Right cardiac atrium (tissue), 5 donors: ENCODE measurements at places on chromosomes 7 and 10.
A peak's percentile ranks its signal among the peaks of the same experiment; 100 is the strongest.

- DNase-seq, result no peak
Measured at GRCh38 chr7:117505238-117505637, 25.4 kb downstream of the CFTR start.

DNA sequence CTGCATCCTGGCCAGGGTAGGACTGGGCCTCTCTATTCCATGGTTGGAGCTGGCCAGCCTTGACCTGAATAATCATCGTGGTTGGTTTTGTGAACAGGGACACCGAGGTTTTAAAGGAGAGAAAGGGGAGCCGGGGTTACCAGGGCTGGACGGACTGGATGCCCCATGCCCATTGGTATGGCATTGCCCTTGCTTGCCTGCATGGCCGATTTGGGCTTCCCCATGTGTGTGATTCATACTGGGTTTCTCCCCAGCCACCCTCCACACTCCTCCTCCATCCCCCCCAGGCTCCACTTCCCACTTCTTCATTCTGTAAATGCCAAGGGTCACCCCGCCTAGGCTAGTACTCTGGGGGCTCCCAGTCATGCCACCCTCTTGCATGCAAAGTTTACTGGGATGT is 98.8 kb upstream of the MACROH2A2 start:
- DNase-seq, result no peak

DNA sequence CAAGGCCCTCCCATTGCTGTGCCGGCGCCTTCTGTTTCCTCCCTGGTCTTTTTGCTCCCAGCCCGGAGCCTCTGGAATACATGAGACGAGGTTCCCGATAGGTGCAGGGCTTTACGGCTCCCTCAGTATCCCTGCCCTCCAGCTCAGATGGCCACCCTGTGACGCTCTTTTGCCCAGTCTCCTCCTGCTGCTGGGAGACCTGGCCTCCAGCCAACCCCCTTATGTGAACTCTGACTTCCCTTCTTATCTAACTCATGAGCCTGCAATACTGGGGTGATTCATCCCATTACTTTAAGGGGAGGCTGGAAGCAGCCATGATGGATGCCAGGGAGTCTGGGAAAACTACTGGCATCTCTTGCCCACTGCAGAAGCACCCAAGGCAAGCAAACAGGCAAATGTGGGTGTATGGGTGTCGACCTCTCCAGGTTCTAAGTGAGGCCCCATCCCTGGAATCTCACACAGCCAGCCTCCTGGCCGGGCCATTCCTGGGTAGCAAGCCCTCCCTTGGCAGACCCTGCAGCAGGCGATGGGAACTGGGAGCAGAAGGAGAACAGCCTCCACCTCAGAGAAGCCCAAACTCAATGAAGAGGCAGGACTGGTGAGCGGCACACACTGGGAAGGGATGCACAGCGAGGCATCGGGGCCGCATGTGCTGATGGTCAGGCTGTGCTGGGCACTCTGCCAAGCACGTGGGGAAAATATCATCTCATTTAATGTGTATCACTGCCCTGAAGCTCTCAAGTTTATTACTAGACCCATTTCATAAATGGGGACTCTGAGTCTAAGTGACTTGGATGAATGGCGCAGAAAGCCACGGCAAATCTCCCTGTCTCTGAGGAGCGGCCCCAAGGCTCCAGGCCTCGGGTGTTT is 97.5 kb downstream of the FAM53B start:
- peak; percentile 92 for DNase-seq

GRCh38 chr7:138008588-138009349 is 6.9 kb upstream of the CREB3L2 start:
- peak; percentile 48 for DNase-seq

DNA sequence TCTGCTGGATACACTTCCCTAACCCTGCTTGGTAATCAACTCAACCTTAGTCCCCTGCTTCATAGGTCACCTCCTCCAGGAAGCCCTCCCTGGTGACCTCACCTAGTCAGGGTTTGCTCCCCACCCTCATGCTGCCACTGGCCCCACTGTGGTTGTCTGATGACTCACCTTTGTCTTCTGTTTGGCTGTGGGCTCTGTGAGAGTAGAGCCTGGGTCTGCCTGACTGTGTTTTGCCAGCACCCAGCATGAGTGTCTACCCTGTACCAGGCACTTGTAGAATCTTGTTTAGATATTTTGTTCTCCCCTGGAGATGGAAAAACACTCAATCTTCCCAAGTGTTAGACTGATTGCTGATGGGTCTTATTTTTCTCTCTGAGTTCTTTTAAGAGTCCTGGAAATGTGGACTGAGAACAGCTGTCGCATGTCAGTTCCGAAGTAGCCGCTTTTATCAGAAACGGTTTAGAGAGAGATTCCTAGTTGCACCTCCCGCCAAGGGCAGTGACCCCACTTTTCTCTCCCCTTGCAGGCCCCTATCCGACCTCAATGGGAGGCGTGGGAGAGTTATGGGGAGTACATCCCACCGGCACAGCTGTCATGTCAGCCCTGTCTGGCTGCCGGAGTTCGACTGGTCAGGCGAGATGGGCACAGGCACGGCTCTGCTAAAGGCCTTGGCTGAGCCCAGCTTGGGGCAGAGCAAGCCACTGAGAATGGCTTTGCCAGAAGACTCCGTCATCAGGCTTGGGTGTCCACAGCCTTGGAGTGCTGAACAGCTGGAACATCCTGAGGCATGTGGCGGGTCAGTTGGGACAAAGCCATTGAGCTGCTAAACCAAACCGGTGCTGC is 134.3 kb downstream of the GRK5 start:
- peak; percentile 93 for DNase-seq

DNA sequence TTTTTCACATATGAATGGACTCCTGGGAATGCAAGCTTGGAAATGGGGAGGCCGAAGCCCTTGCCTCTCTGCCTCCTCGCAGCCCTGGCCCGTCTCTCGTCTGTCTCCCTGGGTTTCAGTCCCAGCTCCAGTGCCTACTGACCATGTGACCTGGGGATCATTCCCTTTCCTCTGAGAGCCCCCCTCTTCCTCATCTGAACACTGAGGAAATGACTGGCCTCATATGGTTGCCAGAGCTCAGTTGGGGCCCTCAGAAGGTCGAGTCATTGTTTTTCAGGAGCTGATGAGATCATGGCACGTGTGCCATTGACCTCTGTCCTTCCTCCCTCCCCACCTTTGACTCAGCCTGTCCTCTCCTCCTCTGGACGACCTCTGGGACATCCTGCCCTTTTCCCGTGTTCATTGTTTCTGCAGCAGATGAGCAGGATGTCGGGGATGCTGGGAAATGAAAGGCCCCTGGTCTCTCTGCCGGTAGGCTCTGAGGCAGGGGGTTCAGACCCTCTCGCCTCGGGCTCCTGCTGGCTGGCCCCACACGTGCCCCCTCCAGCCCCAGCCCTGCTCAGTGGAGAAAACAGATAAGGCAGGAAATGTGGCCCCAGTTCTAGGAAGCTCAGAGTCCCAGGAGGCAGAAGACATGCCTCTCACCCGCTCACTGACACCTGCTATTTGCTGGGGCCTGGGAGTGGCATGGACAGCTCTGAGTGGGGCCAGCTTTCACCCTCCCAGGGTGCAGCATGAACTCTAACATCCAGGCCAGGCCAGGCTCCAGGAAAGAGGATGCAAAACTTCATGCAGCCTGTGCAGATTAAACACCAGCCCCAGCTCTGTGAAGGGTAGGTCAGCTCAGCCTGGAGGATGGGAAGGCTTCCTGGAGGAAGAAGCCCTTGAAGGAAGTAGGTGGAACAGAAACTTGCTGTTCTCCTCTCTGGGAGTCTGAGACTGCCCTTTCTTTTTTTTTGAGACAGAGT is 8.3 kb upstream of the PPP1R35 start:
- peak; percentile 53 for DNase-seq

DNA sequence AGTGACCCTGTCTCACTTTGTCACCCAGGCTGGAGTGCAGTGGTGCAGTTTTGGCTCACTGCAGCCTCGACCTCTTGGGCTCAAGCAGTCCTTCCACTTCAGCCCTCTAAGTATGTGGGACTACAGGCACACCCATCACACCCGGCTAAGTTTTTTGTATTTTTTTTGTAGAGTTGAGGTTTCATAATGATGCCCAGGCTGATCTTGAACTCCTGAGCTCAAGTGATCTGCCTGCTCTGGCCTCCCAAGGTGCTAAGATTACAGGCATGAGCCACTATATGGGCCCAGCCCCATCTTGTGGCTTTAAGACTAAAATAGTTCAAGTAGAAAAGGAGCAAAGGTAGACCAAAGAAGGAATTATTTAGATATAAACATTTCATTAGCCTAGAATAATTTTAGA is 65.5 kb downstream of the MLLT10 start:
- DNase-seq, result no peak

DNA sequence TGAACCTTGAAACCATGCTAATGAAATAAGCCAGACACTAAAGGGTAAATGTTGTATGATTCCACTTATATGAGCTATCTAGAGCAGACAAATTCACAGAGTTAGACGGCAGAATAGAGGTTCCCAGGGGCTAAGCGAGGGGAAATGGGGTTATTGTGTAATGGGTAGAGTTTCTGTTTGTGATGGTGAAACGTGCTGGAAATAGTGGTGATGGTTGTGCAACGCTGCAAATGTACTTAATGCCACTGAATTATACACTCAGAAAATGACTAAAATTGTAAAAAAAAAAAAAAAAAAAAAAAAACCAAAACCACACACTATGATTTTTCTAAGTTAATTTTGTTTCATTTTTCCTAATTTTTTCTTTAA is 30.0 kb downstream of the SFXN4 start:
- DNase-seq, result no peak

GRCh38 chr7:107026166-107026565 is 18.3 kb upstream of the PRKAR2B start:
- DNase-seq, result no peak

DNA sequence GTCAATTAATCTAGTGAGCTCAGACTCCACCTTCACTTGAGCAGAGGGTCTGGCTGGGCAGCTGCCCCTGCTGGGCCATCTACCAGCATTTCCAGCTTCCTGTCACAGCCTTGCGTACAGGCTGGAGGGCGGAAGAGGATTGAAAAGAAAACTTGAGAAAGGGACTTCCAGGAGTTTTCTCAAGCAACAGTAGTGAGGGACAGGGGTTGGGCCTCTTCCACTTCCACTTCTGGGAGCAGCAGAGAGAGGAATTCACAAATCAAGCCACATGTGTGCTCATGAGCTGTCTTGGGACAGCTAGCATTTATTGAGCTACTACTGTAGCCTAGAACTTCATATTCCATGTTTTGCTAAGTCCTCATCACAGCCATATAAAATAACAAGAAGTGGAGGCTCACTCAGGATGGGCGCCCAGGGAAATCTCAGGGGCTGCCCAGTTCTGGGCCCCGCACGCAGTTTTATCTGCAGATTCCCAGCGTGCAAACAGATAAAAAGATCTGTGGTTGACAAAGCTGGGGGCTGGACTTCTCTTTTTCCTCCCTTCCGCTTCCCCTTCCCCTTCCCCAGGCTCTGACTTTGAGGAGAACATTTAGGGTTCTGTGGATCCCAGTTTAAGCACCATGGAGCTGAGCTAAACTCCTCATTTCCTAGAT is 135.8 kb downstream of the RGS10 start:
- peak; percentile 47 for DNase-seq

DNA sequence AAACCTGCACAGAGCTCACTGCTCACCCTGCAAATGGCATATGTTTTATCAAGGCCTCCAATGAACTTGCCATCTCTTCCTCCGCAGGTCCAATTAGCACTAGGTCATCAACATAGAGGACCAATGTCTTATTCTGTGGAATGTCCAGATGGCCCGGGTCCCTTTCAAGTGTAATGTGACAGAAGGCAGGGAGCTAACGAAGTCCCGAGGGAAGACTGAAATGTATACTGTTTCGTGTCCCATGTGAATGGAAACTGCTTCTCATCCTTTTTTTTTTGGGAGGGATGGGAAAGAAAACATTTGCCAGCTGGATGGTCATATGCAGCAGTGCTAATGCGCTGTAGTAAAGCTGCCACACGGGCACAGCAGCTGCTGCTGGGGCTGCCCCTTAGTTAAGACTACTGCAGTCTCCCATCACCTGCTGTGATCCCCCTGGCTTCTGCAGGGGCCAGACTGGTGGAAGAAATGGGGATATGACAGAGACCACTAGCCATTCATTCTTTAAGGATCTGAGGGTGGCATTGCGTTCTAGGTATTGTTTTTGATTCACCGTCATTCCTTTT is 61.7 kb upstream of the CCNY start:
- DNase-seq, result no peak

DNA sequence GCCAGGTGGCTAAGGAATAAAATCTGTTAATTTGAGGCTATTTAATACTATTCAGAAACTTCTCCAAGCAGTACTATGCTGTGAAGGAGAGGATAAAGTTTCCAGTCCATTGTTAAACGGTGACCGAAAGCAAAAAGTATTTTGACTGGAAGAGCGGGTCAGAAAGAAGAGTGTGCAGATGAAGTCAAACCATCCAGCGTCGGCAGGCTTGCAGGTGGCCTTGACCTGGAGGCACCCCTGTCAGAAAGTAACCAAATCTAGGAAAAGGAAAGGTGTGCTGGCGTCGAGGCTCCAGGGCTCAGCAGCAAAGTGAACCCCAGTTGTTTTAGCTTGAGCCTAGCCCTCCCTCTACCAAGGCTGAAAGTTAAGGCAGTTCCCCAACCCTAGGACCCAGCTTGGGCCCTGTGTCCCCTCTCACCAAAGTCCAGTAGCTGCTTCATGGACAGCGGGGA is 544 bp downstream of the PDK4 start:
- no peak for DNase-seq

- no peak for DNase-seq
Measured at GRCh38 chr7:113727486-113727885, 191.3 kb downstream of the PPP1R3A start.

DNA sequence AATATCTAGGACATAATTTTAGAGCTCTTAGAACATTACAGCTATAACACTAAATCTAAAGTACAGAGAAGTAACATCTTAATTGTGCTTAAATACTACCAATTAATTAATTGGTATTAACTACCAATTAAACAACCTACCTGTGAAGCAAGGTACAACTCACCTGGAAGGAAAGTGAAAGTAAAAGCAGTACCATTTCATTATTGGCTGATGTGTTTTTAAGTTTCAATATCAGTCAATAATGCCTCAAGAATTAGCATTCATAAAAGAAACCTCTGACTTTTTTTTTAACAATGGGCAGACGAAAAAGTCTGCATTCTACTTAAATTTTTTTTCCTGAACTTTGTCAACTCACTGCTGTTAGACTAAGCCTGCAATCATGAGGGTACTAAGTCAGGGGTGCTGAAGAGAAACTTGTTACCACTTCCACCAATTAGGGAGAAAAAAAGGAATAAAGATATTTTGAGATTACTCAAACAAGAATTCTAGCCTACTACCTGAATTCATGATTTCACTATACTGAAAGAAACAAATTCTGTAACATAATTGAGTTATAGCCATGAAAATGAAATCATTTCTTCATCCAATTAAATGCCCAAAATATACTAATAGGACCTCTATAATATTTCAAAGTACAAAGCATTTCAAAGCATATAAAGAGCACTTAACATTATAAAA is 19.9 kb downstream of the UPF2 start:
- no peak for DNase-seq

- no peak for DNase-seq
Measured at GRCh38 chr7:19437446-19437845, 271.4 kb downstream of the POLR1F start.

- no peak for DNase-seq
Measured at GRCh38 chr7:157021071-157021870, 10.8 kb upstream of the MNX1 start.

DNA sequence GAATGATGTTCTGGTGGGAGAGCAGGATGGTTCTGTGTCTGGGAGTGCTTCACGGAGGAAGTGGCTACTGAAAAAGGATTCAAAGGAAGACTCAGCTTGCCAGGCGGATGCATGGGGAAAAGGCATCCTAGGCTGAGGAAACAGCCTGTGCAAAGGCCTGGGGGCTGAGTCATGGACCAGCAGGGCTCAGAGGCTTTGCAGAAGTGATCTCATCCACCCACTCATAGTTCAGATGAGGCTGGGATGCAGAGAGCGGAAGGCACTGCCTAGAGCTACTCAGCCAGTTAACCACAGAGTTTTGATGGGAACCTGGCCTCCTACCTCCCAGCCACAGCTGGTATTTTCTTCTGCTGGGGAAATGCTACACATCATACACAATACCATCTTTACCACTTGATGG is 15.8 kb upstream of the ADAMTS14 start:
- no peak for DNase-seq
